ACHN (cell line): ENCODE measurements at places on chromosomes 2 and 18.

GRCh38 chr18:62329691-62330454 is 4.8 kb downstream of the TNFRSF11A start:
- no peak for DNase-seq

DNA sequence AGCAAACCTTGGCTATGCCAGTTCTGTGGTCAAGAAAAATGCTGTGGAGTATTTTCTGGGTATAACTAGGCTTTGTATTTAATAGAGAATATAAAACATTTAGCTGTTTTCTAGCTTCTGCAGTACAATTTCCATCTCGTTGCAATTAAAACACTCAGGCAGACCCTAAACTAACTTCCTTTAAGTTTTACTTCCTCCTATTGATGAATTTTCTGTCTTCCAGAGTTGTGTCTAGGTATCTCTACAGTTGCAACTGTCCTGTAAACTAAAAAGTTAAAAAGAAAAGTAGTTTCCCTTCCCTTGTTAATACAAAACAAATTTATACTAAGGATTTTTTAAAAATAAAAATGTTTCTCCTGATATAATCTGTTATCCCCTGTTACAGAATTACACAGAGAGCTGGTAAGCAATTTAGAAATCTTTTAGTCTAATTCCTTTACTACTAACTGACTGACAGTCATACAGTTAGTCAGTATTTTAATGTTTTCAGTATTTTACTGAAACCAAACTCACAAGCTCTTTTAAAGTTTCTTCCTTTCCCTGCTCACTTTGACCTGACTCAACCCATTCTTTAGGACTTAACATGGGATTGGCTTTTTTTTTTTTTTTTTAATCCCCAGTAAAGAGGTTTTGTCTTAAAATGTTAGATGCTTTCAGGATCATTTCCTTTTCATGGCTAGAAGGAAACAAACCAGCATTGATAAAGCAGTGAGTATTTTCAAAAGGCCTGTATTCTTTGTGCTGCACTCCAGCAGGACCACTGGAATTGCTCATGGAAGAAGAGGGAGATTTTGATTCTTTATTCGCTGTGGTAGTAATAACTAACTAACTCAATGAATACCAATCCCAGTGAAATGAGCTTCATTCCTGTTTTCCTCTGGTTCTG is 22.9 kb downstream of the ITGAV start:
- no peak for DNase-seq

DNA sequence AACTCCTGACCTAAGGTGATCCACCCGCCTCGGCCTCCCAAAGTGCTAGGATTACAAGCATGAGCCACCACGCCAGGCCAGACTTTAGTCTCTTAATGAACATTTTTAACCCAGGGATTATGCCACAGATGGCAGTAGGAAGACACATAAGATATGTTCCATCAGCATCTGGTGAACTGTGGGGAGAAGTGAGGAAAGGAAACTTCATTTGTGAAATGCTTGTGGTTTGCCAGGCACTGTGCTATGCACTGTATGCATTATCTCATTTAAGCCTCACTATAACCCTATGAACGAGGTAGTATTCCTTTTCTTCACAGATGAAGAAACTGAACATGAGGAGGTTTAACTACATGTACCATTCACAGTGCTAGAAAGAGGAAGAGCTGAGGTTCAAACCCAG is 29.3 kb downstream of the PTRHD1 start:
- no peak for DNase-seq

DNA sequence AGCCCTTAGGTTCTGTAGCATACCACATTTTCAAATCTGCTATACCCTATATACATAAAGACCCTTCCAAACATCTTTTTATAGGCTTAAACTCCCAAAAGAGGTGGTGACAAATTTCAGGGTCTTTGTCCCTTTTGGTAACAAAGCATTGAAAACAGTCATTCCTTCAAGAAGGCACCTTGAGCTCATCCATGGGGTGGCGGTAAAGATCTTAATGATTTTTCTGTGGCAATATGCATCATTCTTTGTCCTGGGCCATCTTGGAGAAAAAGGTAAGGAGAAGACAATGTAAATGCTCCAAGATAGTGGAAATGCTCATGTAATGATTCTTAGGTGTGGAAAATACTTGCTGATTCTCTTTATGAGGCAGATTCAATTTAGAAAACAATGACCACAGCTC is 890.5 kb downstream of the CNTNAP5 start:
- peak; percentile 15 for DNase-seq

DNA sequence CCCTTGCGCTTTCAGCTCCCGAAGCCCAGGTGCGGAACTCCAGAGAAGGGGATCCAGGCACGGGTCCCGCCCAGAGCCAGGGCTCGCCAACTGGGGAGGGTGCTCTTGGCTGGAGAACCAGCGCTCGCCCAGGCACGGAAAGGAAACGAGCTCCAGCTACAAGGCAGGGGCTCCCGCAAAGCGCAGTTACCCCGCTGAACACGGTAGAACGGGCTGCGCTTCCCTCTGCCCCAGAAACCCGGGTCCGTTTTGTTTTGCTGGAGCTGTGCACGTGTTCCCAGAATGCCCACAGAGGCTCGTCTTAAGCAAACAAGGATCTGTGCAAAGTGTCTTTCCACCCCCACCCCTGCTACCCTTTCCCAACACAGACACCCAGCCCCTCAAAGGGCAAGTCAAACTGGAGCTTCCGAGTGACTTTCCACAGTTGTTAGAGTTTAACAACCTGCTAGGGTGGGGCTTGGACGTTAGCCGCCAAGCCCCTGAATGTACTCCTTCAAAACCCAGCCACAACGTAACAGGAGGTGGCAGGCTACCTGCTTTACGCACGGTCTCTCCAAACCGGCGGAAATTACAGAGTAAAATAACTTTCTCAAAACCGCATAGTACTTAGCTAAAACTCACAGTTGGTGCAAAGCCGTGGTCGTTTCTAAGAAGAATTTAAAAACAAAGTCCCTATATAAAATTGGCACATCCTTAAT is 775 bp downstream of the RNF125 start:
- no peak for DNase-seq

DNA sequence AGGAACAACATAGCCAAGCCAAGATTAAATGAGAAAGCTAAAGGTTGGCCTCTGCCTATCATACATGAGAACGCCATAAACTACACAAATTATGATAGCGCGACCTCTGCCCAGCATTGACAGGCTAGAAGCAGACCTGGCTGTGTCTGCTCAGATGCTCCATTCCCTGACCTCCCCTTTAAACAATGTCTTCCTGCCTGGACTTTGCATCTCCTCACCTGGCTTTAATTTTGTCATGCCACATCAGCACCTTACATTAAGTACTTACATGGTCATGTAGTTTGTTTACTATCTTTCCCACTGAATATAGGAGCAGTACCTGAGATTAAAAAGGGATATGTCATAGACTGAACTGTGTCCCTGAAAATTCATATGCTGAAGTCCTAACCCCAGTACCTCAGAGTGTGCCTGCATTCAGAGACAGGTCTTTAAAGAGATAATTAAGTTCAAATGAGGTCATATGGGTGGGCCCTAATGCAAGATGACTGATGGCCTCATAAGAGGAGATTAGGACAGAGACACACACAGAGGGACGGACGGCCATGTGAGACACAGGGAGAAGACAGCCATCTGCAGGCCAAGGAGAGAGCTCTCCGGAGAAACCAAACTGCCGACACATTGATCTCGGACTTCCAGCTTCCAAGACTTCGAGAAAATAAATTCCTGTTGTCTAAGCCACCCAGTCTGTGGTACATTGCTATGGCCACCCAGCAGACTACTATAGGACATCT is 103.7 kb downstream of the BIN1 start:
- no peak for DNase-seq

GRCh38 chr2:234133004-234133403 is 82.5 kb downstream of the SPP2 start:
- DNase-seq, result no peak

DNA sequence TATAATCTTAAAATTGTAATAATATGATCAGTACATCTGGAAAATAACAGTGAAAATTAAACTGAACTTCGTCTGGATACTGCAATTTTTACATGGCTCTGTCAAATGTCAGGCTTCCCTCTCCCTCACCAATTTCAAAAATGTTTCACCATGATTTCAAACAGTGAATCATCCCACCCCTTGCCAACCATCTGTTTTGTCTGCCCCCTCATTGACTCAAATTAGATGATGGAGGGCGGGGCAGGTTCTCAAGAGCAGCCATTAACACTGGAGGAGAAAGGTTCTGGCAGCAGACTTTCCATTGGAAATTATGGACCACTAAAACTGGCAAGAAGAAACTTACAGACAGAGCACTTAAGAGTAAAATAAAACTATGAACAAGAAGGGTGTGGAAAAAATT is 1195.7 kb upstream of the ZEB2 start:
- no peak for DNase-seq

DNA sequence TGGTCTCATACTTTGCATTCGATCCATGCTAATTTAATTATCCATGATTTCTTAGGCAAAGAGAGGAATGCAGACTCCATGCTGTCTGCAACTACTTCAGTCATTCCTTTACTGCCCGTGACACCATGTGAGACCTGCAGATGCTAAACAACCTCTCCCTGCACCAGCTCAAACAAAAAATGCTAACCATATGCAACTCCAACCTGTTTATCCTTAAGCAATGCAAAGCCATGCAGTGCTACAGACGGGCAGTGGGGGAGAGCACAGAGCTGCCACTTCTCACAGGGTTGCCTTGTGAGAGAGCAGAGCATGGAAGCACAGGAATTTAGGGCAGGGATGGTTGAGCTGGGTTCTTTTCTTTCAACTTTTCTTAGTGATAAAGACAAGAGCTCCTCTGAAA is 74.9 kb upstream of the KLHL14 start:
- DNase-seq, result no peak

- peak; percentile 40 for DNase-seq
These were observed 14.5 kb downstream of the CLIP4 start for GRCh38 chr2:29129586-29130281.

DNA sequence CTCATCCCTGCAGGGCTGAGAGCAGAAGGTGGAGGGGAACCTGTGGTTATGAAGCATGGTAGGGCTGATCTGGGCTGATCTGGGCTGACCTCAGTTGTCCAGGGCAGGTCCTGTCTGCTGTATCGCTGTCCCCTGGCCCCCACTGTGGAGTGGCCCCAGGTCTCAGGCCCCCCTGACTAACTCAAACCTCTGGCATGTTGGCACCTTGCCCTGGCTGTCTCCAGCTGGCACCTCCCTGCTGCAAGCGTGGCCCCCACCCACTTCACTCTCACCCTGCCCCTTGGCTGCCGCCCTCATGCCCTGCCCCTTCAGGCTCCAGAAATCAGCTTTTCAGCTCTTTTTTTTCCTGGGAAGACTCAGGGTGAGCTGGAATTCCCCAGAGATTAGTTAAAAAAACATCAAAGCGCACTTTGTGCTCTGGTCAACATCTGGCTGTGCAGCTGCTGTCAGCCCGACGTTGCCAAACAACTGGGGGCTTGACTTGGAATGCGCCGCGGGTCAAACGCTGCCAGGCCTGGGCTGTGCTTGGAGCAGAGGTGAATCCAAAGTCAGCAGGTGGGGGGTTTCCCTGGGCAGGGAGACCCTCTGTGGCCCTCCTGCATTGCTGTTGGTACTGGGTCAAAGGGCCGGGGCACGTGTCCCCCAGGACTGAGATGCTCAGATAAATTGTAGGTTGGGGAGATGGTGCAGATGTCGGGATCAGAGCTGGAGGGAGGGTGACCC is 173.8 kb upstream of the HDAC4 start:
- DNase-seq, result no peak

DNA sequence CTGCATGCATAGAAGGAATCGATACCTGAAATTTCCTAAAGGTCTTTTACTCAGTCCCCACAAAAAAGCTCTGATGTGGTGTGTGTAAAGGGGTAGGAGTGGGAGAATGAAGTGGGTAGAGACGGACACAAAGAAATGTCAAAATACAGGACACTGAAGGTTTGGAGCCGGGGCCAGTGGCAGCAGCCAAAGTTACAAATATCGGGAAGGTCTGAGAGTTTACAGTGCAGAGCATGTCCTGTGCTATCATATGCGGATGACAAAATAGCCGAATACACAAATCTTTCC is 89.9 kb upstream of the STON1 start:
- DNase-seq, result no peak

DNA sequence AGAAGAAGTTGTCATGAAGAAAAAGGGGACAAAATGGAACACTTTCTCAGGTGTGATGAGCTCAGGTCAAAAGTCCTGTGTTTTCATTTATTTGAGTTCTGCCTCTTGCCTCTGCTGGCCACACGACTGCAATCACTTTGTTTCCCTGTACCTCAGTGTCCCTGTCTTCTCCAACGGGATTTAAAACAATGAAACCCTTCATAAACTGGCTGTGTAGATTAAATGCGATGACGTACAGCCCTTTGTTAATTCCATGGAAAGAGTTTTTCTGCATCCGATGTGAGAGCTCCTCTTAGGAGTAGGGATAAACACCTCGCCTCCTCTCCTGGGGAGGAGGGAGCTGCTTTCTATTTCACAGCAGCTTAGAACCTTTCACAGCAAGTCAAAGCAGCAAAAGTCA is 51.5 kb upstream of the CNGA3 start:
- no peak for DNase-seq

DNA sequence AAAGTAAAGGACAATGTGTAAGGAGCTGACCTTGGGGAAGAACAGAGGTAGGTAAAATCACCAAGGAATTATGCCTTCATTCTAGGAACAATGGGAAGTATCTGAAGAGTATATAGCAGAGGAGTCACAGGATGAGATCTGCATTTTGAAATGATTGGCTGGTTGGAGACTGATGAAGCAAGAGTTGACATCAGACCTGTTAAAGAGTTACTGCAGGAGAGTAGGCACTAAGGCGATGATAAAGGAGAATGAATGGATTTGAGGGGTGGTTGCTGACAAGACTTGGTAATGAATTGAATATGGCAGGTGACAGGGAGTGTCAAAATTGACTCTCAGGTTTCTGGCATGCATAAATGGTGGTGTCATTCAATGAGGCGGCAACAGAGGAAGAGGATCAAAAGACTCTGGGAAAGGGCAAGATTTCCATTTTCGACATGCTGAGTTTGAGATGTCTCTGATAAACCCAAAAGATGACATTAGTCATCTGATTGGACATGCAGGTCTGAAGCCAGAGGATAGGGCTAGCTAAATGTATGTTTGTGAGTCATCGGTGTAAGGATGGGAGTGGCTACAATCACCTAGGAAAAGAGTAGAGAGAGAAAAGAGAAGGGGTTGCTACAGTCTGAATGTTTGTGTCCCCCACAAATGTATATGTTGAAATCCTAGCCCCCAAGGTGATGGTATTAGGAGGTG is 236.5 kb downstream of the DYM start:
- no peak for DNase-seq
